Activated CD4-positive, CD25-positive, alpha-beta regulatory T cell (primary cell): ENCODE measurements at places on chromosomes 3 and 15.

- DNase-seq = no peak
Observed at GRCh38 chr15:81301815-81302399, 22.0 kb downstream of the STARD5 start.

DNA sequence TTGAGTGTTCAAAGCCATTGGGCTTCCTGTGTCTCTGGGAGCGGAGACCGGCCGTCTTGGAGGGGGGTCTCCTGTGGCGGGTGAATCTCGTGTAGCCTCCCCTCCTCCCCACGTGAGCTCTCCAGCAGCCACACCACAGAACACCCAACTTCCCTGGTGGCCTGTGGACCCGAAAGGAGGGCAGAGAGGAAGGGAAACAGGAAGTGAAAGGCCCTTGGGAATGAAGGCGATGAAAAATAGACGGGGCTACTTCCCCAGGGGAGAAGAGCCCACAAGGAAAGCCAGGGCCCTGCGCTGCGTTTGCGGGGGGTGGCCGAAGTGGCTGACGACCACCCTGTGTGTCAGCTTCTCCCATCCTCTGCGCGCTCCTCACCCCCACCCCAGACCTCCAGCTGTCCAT is 5.4 kb downstream of the ANKRD63 start:
- DNase-seq = no peak

GRCh38 chr3:30984855-30985749 is 90.6 kb upstream of the GADL1 start:
- no peak for DNase-seq

- no peak for DNase-seq
Observed at GRCh38 chr3:25169151-25169550, 258.9 kb upstream of the RARB start.

GRCh38 chr3:143613226-143613625 is 235.0 kb downstream of the SLC9A9 start:
- no peak for DNase-seq

DNA sequence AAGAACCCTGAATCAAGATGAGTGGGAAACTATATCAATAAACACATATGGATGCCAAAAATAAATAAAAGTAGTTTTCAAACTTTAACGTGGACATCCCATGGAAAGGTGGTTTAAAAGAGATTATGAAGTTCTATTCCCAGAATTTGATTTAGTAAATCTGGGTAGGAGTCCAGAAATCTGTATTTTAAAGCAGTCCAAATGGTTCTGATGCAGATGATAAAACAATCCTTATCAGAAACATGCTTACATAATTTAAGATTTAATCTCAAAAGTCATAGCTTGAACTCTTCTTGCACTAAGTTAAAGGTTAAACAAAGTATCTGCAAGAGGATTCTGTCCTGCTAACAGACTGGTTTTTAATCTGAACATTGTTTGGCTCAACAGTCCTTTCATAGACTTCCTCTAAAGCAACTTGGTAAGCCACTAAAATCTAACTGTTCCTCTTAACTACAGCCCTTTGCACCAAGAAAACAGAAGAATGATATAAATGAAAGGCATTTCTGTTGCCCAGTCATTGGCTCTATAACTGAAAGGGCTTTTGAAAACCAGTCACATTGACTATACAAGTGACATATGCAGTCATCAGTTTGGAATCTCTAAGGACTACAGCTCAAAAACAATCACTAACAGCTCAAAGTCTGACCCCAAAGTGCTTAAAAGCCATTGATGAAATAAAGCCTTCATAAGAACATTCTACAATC is 23.4 kb upstream of the MAP4 start:
- DNase-seq = no peak

DNA sequence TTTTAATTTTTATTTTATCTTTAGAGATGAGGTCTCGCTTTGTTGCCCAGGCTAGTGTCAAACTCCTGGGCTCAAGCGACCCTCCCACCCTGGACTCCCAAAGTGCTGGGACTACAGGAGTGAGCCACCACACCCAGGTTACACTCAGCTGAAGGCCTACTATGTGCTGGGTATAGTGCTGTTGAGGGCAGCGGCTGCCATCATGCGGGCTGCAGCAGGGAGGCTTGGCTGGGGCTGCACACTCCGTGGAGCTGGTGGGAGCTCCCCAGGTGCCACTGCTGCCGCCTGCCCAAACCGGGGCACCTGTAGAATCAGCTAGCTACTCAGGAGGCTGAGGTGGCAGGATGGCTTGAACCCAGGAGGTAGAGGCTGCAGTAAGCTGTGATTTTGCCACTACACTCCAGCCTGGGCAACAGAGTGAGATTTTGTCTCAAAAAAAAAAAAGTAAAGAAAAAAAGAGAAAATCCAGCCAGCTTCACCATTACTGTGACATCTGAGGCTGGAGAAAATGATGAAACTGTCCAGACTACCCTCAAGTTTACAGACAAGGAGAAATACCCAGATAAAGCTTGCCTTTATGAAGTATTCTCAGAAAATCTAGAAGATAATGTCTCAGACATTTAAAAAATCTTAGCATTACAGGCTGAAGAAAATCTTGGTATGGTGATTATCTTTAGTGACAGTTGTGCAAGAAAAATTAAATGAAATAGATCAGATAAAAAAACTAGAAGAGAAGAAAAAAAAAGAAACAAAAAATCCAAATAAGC is 42.1 kb downstream of the CRABP1 start:
- no peak for DNase-seq
